Activated CD4-positive, alpha-beta T cell treated with anti-CD3 and anti-CD28 coated beads for 24 hours (primary cell): ENCODE measurements at places on chromosomes 5 and 9.

GRCh38 chr9:88651682-88652633 lies 117.0 kb downstream of the NXNL2 start:
- DNase-seq: no peak

DNA sequence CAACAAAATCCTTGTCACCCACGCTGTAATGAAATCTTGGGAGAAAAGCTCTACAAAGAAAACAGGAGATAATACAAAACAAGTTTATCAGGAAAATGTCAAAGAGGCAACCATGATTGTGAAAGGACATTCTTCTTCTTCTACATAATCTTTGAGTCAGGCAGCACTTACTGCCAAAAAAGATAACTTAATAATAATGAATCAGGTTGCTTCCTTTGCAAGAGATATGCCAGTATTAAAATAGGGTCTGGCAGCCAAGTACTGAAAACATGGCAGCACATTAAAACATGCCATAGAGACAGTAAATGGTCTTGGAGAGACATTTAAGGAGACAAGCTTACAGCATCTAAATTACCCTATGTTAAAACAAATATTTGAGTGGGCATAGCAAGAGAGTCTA lies 1573.4 kb downstream of the EFNA5 start:
- DNase-seq: no peak

- no peak for DNase-seq
These were observed 108.7 kb upstream of the RGMB start for GRCh38 chr5:98664736-98665135.

DNA sequence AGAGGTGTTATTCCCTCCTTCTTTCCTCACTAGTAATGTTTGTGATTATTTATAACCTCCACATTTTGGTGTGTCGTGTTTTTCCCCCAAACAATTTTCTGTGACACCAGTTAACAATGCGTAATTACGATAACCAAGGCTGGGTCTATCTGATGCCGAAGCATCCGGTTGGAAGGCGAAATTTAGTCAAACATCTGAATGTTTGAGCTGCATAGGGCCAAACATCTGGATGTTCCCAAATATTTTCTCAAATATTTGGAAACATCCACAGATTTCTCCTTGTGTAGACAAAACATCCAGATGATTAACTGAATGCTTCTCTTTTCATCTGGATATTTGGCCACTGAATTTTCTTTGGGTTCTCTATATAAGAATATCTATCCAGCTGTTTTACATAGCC lies 371.7 kb downstream of the NFIB start:
- no peak for DNase-seq

- DNase-seq: no peak
These were observed 169.5 kb downstream of the TLR4 start for GRCh38 chr9:117873664-117874063.

DNA sequence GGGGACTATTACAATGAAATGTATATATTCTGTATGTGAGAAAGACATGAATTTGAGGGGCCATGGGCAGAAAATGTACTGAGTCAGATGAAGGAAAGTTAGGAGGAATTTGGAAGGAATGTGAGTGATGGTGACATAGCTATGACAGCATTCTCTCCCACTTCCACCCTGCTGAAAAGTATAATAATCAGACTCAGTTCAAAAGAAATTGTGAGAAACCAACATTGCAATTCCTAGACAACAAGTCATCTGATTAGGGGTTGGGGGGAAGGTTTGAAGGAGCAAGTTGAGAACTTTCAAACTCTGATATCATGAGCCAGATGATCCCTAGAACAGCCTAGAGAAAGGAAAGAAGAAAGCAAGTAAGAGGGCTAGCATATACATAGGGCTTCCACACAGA lies 370.6 kb downstream of the DMRTA1 start:
- no peak for DNase-seq

DNA sequence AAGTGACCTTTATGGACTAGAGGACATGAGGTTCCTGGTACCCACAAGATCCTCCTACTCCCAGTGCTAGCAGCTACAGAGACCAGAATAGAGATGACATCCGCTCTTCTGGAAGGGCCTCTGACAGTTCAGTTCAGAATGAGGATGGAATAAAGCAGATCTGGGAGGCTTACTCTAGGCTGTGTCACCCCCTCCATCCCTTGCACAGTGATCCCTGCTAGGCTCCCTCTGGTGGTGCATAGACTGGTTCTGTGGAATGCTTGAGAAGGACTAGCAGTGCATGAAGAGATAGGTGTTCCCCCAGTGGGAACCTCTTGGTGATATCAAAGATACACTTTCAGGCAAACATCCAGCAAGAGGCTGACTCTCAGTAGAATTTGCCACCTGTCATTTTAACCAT lies 83.0 kb downstream of the NPR3 start:
- DNase-seq: no peak

DNA sequence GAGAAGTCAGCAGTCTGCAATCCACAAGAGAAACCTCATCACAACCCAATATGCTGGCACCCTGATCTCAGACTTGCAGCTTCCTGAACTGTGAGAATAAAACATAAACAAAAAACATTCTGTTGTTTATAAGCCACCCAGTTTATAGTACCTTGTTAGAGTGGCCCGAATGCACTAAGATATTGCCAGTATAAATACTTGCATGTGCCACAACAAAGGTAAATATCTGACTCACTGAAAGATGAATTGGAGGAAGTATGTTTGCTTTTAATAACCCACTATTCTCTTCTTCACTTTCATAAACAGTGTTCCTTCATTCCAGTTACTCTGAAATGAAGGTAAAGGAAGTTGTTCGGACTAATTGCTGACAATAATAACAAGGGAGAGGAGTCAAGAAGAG lies 1163.4 kb upstream of the CDH6 start:
- DNase-seq: no peak

DNA sequence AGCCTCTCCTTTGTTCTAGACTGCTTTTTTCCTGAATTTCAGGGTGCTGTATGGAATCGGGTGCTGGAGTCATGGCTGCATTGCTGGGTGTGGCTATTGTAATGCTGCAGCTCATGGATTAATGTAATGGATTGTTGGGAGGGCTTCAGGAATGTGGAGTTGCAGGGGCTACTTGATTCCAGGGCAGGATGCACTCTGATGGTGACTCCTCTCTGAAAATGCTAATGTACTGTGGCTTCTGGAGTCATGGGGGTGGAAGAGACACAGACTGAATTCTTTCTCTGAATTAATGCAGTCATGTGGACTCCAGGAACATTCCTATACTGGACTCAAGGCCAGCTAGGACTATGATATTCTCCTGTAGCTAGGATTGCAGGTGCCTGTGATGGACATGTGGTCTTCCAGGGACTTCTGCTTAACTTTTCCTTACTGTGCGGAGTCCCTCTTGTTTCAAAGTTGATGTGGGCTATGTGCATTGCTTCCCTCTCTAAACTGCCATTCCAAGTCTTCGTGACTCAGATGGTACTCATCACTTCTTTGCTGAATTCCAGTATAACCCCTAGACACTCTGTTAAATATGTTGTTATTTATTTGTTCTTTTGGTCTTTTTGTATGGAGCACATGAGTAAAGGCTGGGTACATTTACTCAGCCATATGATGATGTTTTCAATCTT lies 396.2 kb downstream of the KCTD16 start:
- no peak for DNase-seq

GRCh38 chr5:57538341-57538955 lies 55.8 kb upstream of the ACTBL2 start:
- no peak for DNase-seq

GRCh38 chr9:4548811-4549725 lies 58.8 kb downstream of the SLC1A1 start:
- DNase-seq: no peak

DNA sequence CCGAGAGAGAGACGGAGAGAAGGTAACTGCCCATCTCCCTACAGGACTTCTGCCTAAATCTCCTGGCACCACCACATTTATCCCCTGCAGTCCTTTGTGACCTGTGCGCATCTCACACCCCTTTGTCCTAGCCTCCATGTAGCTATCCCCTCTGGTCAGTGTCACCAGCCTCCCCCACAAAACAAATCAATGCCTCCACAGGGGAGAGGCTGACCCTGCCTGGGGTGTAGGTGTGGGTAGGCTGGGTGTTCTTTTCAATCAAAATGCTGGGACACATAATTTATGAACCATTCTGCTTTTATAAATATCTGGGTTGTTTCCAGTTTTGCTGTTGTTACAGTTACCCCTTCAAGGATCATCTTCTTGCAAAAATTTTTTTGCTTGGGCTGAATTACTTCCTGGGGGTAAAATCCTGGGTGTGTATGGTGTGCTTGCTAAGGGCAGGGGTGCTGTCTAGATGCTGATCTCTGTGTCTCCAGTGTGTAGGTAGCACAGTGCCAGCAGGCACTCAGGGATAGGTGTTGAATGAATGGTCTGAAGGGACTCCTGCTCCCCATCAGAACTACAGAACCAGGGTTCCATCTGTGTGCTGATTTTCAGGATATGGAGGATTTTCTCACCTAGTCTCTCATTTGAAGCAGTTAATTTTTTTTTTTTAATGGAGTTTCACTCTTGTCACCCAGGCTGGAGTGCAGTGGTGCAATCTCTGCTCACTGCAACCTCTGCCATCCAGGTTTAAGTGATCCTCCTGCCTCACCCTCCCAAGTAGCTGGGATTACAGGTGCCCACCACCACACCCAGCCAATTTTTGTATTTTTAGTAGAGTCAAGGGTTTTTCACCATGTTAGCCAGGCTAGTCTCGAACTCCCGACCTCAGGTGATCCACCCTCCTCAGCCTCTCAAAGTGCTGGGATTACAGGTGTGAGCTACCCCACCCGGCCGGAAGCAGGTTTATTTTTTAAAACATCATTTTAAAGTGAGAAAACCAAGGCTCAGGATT lies at the start of gene GARIN3:
Gene GARIN3 (minus strand): TSS at position 51 of the 1,000 bp plus-strand sequence. CDS start 96 bp downstream, outside the sequence.
- no peak for DNase-seq

- DNase-seq: no peak
These were observed 244.5 kb downstream of the EFNA5 start for GRCh38 chr5:107426209-107426608.

- DNase-seq: no peak
These were observed 75.4 kb downstream of the RASEF start for GRCh38 chr9:82987370-82988189.

GRCh38 chr9:106615118-106615889 lies 247.7 kb upstream of the ZNF462 start:
- DNase-seq: no peak

DNA sequence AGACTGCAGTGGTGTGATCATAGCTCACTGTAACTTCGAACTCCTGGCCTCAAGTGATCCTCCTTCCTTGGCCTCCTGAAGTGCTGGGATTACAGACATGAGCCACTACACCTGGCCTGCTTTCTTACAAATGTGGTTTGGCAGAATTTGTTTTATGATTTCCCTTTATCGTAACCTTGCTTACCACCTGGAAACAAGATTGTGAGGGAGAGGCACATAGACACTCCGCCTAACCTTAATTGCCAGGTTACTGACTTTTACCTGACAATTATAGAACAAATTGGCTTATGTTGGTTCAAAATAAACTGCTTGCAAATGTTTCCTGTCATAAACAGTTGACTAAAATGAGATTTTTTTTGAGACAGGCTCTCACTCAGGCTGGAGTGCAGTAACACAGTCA lies 26.8 kb upstream of the HMGCR start:
- no peak for DNase-seq

DNA sequence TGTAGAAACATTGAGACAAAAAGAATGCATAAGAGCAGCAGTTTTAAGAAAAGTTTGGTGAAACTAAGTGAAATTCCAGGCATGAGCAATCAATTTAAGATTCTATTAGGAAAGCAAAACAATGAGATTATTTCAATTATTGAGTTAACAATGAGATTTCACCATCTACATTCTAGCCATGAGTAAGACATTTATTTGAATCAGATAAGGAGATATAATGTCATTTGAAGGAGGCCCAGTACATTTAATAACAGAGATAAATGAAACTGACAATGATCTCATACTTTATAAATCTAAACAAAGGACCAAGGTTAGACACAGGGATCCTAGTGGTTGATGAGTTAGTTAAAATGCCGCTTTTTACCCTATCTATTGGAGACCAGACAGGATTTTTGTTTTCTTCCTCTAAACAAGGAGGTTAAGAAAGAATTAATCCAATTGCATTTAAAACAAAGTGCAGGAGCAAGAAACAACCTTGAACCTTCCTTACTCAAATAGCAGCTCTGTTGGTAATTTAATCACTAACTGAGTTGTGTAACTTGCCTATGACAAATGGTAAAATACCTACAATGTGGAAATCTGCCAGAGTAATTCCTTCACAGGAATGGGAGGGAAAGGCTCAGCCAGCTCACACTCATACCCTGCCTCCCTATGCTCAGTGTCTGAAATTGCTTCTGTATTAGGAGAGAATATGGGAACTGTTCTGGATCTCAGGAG lies 103.5 kb upstream of the NR3C1 start:
- no peak for DNase-seq

- no peak for DNase-seq
These were observed 129.2 kb upstream of the PTGER4 start for GRCh38 chr5:40550481-40550880.

DNA sequence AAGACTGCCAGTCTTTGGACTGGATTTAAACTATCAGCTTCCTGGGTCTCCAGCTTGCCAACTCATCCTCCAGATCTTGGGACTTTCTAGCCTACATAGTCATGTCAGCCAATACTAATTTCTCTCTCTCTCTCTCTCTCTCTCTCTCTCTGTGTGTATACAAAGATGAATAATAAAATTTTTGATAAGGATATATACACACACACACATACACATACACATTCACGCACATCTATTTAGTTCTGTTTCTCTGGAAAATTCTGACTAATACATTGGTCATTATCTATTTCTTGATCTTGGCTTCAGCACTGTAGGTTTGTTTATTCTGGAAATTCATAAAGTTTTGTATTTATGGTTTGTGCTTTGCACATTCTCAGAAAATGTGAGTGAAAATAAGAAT lies 1606.2 kb upstream of the NUDT12 start:
- no peak for DNase-seq
